ENCODE measurements at places on chromosomes 12 and 14.

DNA sequence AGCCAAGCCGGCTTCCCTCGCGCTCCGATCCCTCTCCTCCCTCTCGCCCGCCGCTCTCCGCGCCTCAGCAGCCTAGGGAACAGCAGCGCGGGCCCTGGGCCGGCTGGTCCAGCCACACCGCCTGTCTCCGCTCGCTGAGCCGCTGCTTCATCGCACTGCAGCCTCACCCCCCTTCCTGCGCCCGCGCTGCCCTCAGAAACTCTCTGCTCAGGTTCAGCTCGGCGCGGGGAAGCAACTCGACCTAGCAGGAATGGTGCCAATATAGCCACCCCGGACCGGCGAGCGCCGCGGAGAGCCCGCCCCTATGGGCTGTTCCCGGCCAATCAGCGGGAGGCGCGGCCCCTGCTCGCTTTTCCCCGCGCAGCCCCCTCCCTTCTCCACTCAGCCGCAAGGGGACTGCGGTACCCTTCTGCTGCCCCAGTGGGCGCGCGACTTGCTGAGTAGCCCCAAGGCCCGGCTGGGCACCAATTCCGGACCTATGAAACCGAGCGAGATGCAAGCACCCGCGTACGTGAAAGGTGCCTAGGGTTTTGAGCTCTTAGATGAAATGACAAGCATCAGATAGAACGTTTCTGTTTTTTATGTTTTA lies at the start of gene ADAMTS20:
Gene ADAMTS20 (minus strand): TSS at position 233 of the 589 bp plus-strand sequence. CDS start 282 bp downstream, outside the sequence.
- peak; percentile 1 for DNase-seq

DNA sequence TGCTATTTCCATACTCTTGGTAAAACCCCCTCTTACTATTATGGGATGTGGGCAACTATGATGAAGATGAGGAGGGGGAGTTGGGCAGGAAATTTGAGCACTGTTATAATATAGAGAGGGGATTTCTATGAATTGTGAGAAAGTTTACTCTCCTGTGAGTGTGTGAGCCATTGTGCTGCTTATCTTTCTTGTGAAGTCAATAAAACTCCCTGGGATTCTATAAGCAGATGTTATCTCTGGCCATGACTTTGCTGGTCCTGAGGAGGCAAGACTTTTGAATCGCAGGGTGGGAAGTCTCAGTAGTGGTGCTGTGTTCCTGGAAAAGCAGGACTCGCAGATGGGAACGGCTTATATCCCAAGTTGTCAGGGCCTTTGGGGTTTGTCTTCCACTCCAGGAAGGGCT lies 62.2 kb downstream of the EMP1 start:
- DNase-seq = no peak

DNA sequence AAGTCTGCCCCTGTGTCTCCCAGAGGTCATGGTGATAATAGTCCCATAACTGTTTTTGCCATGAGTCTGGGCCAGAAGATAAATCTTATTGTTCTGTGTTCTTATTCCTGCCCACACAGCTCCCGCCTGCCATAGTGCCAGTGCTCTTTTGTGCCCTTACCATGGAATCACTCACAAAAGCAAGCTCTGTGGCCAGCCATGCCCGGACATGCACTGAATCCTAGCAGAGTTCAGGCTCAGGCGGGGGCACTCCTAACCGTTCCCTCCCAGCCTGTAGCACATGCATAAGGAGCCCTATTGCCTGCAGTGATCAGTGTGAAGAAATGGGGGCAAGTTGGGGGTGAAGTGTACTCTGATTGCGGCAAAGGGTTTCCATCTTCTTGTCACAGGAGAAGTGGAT lies 33.3 kb downstream of the DHRS2 start:
- no peak for DNase-seq

DNA sequence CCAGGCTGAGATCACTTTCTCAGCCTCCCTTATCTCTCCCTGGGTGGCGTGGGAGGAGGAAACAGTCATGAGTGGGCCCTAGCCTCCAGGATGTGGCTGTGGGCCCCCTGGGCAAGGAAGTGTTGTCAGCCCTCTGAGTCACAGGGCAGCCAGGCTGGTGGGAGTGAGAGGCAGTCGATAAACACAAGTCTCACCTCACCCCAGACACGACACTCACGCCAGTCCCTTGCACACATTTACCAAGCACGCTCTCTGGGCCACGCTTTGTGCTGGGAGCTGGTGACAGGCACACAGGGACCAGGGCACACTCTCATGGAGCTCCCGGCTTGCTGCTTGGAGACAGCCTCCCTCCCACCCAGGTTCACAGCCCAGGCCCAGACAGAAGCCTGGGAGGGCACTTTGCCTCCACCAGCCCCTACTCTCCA lies 1.9 kb upstream of the KRT79 start:
- peak; percentile 81 for DNase-seq

GRCh38 chr12:96774496-96775256 lies 132.4 kb upstream of the NEDD1 start:
- DNase-seq = no peak

DNA sequence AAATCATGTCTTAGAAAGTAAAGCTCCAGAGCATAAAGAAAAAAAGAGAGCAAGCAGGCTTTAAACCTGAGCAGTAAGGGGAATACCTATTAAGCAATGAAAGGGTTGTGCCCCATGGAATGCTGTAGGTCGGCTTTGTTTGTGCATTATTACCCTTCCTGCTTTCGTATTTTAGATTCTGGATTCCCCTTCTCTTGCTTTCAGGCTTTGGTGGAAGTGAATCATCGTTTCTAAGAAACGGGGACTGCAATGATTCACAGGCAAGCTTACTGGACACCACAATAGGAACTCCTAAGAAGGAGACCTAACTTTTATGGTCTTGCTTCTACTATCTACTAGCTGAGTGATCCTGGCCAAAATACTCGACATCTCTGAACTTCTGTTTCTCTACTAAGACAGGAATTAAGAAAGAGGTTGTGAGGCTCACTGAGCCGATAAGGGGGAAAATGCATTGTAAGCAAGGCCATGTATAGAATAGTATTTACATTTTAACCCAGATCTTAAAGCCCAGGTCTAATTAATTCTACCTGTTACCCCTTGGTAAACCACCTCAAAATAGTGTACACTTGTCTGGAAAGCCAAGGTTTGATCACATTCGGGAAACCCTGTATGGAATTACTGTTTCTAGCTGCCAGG lies 1.2 kb upstream of the BMAL2 start:
- peak; percentile 96 for DNase-seq

DNA sequence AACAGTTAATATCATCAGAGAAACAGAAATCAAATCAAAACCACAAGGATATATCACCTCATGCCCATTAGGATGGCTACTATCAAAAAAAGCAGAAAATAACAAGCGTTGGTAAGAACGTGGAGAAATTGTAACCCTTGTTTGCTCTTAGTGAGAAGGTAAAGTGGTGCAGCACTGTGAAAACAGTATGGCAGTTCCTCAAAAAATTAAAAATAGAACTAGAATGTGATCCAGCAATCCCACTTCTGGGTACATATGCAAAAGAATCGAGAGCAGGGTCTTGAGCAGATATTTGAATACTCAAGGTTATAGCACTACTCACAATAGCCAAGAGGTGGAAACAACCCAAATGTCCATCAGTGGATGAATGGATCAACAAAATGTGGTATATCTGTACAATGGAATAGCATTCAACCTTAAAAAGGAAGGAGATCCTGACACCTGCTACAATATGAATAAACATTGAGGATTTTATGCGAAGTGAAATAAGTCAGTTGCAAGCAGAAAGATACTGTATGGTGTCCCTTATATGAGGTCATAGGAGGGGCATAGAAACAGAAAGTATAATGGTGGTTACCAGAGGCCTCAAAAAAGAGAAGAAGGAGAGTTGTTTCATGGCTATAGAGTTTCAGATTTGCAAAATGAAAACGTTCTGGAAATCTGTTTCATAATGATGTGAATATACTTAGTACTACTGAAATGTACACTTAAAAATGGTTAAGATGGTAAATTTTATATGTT lies 131.0 kb upstream of the EEA1 start:
- no peak for DNase-seq

- DNase-seq = peak; percentile 16
These were observed 420.1 kb downstream of the FUT8 start for GRCh38 chr14:65832431-65833266.

DNA sequence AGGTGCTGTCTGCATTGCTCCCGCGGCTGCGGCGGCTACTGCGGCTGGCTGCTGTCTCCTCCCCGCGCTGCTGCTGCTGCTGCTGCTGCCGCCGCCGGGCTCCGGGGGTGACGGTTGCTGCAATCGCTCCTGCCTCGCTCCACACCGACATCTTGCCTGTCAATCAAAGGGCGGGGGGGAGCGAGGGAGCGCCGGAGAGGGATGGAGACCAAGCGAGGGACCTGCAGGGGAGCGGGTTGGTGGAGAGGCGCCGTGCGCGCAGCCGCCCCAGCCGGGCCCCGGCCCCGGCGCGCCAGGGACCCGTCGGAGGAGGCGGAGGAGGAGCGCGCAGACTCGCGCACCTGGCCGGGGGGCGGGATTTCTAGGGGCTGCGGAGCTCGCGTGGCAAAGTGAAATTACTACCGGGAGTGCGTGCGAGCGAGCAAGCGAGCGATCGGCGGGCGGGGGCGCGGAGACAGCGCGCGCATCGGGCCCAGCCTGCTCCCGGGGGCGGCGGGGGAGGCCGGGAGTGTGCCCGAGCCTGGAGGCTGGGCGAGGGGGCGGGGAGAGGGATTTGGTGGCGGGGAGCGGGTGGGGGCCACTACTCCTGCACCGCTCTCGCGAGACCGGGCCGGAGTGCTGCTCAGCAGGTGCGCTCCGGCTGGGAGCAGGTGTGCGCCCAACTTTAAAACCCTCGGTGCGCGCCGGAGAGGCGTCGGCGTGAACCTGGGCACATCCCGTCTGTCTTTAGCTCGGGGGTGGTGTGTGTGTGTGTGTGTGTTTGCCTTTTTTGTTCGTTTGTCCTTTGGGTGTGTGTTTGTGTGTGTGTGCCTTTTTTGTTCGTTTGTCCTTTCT lies at the start of gene KSR2:
Gene KSR2 (minus strand): TSS at position 165 of the 834 bp plus-strand sequence. CDS start 735 bp downstream, outside the sequence.
- peak; percentile 3 for DNase-seq

DNA sequence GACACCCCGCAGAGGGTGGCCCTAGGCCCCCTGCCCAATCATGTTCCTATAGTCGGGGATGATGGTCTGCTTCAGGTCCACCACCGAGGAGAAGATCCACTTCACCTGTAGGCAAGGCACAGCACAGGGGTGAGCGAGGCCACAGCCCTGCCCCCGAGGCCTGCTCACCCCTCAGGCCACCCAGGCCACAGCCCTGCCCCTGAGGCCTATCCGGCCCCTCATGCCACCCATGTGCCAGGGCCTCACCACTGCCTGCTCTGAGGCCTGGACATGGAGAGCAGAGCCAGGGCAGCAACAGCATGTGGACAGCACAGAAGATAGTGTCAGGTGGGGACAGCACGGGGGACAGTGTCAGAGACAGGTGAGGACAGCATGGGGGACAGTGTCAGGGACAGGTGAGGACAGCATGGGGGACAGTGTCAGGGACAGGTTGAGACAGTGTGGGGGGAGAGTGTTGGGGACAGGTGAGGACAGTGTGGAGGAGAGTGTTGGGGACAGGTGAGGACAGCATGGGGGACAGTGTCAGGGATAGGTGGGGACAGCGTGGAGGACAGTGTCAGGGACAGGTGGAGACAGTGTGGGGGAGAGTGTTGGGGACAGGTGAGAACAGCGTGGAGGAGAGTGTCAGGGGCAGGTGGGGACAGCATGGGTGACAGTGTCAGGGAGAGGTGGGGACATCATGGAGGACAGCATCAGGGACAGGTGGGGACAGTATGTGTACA lies 239.7 kb downstream of the TMEM121 start:
- no peak for DNase-seq

DNA sequence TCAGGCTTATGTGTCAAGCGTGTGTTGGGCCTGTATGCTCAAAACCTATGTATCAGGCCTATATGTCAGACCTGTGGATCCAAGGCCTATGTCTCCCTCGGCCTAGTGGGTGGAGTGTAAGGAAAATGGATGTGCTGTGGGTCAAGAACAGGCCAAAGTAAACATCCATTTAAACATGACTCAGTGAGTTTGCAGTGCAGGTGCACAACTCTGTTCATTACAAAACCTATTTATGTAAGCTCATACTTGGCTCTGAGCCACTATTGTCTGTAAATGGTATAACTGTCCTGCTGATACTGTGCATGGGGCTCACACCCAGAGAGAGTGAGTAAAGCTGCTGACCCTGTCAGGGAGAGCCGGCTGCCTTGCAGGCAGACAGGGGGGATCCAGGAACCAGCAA lies 249.7 kb upstream of the AVPR1A start:
- DNase-seq = peak; percentile 85
